Foreskin melanocyte (primary cell): ENCODE measurements at places on chromosomes 3 and 15.

DNA sequence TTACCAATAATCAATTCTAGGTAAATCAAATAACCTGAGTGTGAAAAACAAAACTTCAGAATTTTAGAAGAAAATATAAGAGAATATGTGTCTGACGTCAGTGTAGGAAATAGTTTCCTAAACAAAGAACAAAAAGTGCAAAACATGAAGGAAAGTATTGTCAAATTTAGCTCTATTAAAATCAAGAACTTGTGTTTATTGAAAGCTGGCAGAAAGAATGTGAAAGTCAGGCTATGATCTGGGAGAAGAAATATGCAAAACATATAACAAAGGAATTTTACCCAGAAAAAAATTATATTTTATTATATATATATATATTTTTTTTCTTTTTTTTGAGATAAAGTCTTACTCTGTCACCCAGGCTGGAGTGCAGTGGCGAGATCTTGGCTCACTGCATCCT is 129.1 kb upstream of the ANKRD28 start:
- DNase-seq = peak; percentile 4

DNA sequence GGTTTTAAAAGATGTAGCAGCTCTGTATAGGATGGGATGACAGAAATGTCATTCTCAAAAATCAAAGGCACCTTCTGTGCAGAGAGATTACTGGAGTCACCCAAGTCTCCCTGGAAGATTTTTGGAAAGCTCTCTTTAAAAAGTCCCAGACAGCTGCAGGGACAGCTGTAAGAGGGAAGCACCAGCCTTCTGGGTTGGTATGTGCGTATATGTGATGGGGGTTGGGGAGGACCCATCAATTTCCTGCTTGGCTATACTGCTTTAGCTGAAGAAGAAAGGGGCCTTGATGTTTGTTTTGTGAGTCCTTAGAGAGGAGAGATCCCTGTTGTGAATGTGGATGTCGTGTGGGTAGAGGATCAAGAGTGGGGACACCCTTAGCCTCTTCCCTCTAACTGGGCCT is 5.4 kb upstream of the SEC11A start:
- no peak for DNase-seq

GRCh38 chr3:118400886-118401285 is 633.8 kb downstream of the IGSF11 start:
- DNase-seq = no peak

- no peak for DNase-seq
These were observed 228.7 kb upstream of the CGNL1 start for GRCh38 chr15:57147621-57148020.

- no peak for DNase-seq
These were observed 711.0 kb downstream of the MECOM start for GRCh38 chr3:168952551-168952950.

DNA sequence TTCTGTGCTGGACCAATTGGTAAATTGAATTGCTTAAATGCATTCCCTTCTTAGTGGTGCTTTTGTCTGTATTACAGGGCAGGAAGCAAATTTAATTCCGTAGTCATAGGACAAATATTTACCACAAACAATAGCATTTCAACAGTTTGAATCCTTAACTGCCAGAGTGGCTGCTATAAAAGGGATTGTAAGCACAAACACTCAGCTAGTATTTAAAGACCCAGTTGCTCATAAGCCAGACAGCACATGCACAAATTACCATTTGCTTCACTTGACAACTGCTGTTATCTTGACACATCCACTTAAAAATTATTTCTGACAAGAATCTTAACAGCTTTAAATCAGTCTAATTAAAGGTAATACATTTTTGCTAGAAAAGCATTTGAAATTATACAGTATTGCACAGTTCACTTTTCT is 490.2 kb upstream of the ADAMTS9 start:
- DNase-seq = peak; percentile 61
